ENCODE measurements at places on chromosomes 1 and 21.

DNA sequence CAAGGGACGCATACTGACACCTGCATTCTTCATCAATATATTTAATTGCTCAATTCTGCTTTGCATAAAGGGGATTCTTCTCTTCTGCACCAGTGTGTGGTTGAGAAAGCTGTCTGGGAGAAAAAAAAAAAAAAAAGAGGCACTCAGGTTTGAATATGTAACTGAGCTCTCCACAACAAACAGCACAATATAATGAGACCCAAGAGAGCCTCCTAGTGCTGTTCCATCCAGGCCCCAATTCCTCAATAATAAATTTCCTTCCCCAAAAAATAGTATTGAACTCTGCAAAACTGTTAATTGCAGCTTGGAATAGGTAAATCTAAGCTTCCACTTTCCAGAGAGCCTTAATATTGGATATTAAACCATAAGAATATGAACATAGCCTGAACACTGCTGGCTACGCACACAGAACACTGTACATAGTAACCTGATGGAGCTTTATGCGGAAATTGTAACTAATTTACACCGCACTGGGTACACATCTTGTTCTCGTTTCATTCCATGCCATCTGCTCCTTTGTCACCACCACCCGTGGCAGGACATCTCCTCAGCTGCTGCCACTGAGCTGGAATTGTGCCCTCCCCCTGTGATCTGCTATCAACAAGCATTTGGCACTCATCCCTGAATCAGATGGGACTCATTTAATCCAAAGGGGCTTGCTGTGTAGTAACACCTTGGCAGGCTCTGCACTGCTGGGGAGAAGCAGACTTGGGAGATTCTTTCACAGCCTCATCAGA lies 272.0 kb downstream of the HHIPL2 start:
- DNase-seq, result no peak

DNA sequence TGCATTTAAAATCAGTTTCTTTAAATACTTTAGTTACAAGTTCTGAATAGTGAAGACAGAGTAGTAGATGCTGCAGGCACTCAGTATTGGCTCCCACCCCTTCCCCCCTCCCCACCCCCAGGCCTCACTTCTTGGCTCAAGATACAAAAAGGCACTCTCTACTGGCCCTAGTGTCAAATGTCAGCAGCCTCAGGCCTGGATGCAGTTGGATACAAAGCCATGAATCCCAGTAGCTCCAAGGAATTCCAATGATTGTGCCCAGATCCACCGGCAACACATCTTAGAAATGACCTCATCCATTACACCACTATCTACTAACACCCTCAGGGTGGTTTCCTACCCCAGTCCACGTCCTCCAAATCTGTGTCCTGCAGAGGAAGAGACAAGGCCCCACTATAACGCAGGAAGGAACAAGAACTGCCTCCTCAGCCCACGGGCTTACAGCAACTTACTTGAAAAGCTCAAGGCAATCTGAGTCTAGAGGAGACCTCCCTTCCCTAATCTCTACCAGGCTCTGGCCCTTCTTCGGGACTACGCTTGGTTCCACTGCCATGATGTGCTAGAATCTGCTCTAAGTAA lies 17.6 kb downstream of the ACADM start:
- DNase-seq, result no peak

DNA sequence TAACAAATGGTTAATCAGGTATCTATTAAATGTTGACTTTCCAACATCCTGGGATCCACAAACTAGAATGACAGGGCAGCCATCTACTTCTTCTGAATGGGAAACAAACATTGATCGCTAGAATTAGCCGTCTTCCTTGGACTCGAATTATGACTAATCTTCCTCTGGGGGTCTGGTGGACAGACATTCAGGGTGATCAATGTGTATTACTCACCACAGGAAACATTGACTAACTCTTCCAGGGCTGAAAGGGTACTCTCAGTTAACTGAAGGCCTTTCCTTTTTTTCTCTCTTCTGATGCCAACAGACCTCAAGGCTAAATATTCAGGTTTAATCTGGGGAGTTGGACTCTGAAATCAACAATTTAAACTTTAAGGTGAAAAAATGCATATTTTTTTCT lies 9.5 kb downstream of the NOL9 start:
- DNase-seq, result no peak

DNA sequence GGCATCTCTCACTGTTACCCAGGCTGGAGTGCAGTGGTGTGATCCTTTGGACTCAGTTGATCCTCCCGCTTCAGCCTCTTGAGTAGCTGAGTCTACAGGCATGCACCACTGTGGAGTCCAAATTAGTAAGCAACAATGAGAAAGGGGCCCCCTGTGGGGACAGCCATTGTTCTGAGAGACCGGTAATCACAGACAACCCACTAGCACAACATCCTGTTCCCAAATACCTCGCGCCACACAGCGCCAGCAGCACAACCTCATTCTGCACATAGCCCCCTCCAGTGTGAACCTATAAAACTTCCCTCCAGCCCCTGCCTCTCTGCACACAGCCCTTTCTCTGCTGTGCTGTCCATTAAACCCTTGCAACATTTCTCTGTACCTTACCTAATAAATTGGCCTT lies 226.4 kb downstream of the DYRK1A start:
- no peak for DNase-seq

DNA sequence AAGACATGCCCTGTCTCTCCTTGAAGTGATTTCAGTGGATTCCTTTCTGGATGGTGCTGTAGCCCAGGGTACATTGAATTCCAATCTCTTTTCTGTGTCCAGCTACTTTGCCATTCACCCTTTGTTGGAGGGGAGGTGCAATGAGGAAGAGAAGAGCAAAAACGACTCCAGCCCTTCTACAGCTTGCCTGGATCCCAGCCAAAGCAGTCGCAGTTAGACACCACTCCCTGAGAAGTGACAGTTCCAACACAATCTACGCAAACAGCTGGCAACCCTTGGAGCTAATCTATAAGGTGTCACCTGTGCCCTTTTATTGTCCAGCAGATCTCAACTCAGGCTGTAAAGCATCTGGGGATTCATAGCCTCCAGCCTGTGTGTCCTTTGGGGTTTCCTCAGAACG lies 4.6 kb downstream of the CD244 start:
- DNase-seq, result no peak

GRCh38 chr1:234697015-234697414 lies 87.0 kb upstream of the IRF2BP2 start:
- DNase-seq, result no peak

DNA sequence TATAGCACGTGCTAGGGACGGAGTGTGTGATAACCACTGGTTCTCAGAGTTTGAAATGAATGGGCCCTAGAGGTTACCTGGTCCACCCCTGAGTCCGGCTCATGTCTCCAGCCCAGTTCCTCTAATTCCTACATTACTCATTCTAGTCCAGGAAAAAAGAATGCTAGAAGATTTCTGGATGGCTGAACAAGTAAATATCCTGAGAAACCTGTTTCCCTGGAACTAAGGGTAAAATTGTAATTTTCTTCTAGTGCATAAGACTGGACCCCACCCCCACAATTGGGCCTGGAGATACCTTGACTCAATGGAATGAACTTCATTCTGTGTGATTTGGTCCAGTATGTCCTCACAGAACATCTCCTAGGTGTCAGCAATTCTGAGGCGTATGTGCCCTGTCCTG lies 208.4 kb downstream of the TRABD2B start:
- DNase-seq, result no peak

- no peak for DNase-seq
Observed at GRCh38 chr1:85692730-85693314, 15.4 kb downstream of the ZNHIT6 start.

DNA sequence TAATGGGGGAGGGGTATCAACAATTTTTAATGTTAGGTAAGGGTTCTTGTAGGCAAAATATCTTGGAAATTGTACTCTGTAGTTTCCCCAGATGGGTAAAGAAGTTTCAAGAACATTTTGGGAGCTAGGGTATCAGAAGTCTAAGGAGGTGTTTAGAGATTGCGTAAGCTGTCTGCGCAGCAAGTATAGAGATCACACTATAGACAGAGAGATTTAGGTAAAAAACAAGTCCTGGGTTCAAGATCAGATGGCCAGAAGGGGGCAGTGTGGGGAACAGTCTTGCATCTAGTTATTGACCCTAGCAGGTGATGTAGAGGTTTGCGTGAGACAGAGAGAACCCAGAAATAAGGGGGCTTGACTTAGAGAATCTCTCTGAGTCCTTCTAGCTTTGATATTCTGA lies 80.8 kb downstream of the S1PR1 start:
- no peak for DNase-seq

DNA sequence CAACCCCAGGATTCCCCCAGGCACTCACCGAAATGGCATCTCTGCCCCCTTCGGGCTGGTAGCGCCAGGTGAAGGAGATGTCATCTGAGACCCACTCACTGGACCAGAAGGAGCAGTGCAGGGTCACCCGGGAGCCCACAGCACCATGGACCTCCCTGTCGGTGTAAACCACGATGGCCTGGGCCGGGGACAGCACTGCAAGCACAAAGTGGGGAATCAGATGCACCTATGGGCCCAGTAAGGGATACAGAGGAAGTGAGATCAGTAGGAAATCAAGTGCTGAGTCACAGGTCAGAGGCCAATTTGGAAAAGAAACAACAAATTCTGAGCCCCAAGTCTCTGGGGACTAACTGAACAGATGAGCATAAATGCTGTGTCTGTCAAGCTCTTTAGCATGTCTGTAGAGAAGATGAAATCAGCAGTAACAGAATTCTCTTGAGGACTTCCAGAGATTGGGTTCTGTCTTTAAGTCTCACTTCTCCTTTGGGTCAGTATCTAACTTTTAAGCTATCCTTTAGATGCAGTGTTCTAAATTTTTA lies 2.5 kb downstream of the MPZ start:
- DNase-seq, result no peak

DNA sequence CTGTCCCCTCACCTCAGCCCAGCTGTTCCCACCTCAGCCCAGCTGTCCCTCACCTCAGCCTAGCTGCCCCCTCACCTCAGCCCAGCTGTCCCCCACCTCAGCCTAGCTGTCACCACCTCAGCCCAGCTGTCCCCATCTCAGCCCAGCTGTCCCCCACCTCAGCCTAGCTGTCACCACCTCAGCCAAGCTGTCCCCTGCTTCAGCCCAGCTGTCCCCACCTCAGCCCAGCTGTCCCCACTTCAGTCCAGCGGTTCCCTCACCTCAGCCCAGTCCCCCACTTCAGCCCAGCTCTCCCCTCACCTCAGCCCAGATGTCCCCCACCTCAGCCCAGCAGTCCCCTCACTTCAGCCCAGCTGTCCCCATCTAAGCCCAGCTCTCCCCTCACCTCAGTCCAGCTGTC lies 88.4 kb upstream of the CSF3R start:
- DNase-seq, result no peak

- DNase-seq, result peak; percentile 95
Observed at GRCh38 chr1:212470059-212470458, 37.3 kb downstream of the NENF start.

- peak; percentile 28 for DNase-seq
Observed at GRCh38 chr1:86154571-86155050, 2.0 kb downstream of the COL24A1 start.

- no peak for DNase-seq
Observed at GRCh38 chr21:37764691-37765090, 151.6 kb downstream of the KCNJ6 start.

- DNase-seq, result no peak
Observed at GRCh38 chr1:116246174-116246573, 126.9 kb upstream of the ATP1A1 start.

- no peak for DNase-seq
Observed at GRCh38 chr1:29969576-29969975, 733.3 kb downstream of the PTPRU start.

DNA sequence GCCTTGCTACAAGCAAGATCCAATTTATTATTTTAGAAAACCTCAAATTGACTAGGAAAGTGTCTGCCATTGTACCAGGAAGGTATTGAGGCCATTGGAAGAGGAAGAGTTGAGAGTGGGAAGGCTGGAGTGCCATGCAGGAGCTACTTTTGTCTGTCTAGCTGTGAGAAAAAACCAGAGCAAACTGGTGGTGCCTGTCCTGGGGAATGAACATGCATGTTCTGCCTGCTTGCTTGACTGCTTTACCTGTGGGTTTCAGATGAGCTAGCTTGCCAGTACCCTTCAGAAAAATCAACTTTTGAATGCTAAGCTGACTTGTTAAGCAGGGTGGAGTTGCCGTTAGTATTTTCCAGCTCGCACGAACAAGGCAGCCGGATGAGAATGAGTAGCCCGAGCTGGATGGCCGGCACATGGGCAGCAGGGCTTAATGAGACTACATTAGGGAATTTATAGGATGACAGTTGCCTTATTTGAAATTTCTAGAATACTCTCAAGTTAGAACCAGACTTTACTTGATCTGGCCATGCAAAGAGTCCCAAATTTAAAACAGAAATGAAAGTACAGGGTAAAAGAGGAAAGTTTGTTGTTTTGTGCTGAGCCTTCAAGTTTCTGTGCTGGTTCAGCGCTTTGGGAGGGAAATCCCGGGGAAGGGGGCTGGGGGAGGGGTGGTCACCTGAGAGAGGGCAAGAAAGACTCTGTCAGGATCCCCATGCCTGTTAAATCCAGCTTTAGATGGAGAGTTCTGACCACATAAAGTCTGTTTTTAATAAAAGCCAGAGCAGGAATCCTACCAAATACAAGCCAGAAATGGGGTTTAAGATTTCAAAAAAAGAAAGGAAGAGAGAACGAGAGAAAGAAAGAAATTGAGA lies 29.6 kb upstream of the C1orf105 start:
- no peak for DNase-seq

DNA sequence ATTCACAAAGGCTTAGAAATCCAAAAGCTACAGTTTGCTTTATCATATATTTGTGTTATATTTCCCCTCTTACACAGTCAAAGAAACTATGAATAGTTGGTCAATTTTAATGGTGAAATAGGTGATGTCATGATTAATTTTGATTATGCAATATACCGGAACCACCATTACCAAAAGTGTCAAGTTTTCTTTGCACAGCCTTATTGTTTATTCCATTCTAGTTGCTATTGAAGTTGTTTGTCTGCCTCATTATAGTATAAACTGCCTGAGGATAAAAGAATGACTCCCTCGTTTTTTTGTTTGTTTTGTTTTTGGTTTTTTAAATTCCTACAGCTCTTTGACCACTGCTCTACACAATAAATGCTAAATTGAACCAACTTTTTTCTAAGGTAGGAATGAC lies 690.6 kb upstream of the ZP4 start:
- no peak for DNase-seq

- no peak for DNase-seq
Observed at GRCh38 chr1:67171978-67172377, 5.7 kb downstream of the IL23R start.

DNA sequence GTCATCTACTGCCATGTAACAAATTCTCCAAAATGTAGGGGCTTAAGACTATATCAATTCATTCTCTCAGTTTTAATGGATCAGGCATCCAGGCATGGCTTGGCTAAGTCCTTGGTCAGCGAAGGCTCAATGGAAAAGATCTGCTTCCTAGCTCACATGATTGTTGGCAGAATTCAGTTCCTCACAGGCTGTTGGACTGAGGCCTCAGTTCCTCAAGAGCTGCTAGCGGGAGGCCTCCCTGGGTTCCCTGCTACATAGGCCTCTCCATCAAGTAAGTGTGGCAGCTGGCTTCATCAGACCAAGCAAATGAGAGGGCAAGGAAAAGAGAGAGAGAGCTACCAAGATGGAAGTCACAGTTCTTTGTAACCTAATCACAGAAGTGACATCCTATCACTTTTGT lies 19.6 kb upstream of the EYA3 start:
- DNase-seq, result no peak

GRCh38 chr1:232213928-232214327 lies 416.0 kb downstream of the SIPA1L2 start:
- no peak for DNase-seq

Measured in dorsolateral prefrontal cortex (tissue), 122 donors.